HTR-8/SVneo (cell line): ENCODE measurements at places on chromosomes 7 and 10.
A peak's percentile ranks its signal among the peaks of the same experiment; 100 is the strongest.

GRCh38 chr7:102318482-102318971, 31.9 kb downstream of the SH2B2 start:
- no peak for DNase-seq

- DNase-seq, result no peak
Observed at GRCh38 chr10:57535306-57535705, 732.4 kb downstream of the IPMK start.

GRCh38 chr10:25084447-25084846, 68.0 kb downstream of the THNSL1 start:
- DNase-seq, result no peak

DNA sequence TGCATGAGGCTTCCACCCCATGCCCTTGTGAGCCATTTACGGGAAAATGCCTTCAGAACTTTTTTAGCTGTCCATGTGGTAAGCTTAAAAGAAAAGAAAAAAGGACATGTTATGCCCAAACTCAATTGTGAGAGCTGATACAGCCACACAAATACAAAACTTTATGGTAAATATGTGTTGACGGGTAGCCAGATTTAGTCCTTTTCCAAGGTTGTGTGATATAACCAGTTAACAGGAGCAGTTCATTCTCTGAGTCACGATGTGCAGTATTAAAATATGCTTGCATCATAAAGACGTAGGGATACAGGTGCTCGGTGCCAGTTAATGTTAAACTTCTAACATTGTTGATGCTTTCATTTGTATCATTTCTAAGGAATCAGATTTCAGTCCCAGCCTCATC, 350.4 kb downstream of the DNAJB6 start:
- no peak for DNase-seq

DNA sequence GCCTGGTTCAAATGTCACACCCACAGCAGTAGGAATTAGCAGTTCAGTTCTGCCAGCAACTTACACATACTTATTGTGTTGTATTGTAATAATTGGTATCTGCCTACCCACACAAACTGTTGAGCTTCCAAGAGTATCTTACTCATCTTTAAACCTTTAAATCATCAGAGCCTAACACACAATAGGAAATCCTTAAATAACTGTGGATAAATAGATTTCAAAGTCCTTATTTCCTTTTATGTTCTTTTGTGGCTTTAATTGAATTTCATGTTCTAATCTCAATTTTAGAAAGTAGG, 3.9 kb downstream of the CASD1 start:
- no peak for DNase-seq

DNA sequence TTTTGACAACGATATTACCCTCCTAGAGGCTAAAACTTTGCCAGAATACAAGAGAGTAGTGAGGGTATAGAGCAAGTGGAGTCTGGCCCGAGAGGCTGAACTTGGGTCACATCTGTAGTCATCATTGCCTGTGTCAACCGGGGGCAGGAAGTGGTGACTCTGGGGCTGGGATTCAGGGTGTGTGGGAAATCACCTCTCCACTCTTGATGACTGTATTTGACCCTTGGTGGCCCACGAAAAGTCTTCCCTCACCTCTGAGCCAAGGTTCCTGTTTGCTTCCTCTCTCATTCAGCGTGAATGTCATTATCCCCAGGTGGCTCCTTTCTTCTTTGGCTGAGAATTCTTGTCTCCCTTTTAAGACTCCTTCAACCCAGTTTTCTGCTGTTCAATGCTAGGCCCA, 240.4 kb downstream of the ABCA13 start:
- DNase-seq, result no peak

DNA sequence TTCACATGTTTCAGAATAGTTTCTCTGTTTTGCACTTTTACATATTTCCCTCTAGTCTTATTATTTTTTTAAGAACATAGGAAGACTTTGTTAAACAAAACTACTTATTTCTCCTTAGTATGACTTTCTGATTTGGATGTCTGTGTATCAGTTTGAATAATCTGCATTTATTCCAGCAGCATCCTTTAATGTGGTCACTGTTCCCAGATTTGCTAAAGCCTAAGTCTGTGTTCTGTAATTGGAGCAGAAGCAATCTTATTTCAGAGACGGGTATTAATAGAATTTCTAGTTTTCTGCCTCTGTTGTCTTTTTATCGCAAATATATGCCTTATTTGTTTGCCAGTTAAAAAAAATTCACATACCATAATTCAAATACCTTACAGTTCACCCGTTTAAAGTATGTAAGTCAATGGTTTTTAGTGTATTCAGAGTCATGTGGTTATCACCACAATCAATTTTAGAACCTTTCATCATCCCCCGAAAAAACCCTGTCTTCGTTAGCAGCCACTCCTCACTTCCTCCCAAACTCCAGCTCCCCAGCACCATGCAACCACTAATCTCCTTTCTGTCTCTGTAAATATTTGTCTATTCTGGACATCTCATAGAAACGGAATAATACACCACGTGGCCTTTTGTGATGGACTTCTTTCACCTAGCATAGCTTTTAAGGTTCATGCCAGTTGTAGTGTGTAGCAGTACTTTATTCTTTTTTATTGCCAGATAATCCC, 58.7 kb downstream of the INPP5F start:
- no peak for DNase-seq

- peak; percentile 10 for DNase-seq
Observed at GRCh38 chr10:110725801-110726630, 81.9 kb downstream of the RBM20 start.

DNA sequence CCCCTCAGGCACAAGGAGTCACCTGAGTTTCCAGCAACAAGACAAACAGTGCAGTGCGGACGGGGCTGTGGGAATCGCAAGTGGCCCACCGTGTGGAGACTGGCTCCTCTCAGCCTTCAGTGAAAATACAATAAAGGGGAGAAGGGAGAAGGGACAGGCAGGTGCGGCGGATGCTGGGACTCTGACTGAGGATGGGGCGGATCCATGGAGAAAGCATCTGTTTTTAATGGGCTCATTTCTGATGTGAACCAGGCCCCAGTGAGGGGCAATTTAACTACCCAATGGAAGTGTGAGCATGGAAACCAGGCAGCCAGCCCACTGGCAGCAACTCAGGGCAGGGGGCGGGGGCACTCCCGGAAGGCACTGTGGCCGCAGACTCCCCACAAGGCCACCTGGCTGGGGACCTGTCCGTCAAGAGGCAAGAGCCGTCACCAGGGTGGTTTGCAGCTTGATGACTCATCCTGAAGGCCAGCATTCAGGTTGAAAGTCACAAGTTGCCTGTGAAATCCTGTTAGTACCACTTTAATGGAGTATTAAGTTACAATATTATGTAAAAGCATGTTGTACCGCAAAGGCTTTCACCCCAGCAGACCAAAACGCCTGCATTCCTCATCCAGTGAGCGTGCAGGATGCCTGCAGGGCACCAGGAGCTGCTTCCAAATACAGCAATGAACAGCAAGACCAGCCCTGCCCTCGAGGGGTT, 476.4 kb downstream of the PTPRN2 start:
- DNase-seq, result no peak

DNA sequence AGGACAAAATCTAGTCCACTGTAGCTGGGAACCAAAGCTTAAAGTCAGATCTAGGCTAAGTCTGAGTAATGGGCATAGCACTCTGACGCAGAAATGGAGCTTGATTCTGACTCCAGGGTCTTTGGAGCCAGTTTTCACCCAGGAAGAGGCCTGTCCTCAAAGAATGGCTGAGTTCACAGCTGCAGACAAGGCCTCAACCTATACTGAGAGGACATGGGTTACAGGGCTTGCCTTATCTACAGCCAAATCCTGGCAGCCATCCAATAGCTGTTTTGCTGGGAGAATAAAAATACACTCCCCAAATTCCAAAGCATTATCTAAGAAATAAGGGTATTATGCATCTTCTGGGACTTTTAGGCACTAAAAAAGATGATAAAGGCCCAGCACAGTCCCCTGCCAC, 154.8 kb downstream of the RAPGEF5 start:
- DNase-seq, result no peak

DNA sequence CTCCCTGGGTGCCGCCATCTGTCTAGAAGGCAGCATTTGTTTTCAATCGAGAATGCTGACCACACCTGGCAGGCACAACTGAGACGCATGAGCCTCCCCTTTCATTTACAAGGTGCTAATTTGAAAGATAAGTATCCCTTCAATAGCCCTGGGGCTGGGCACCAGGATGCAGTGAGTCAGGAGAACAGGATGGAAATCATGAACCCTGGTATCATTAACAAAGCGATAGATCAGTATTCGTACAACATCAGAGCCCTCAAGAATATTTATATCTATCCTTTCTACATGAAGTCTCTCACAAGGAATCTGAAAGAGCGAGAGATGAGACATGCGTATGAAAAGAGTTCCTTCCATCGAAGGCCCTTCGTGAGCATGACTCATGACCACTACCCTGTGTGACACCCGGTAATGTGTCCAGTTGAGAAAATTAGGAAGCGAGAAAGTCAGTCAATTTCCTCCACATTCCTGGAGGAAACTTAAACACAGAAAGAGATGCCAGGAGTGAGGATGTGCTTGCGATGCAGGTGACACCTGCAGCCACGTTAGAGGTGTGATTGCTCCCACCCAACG, 123.1 kb upstream of the PITRM1 start:
- no peak for DNase-seq

- no peak for DNase-seq
Observed at GRCh38 chr10:131858583-131859340, 42.0 kb upstream of the PPP2R2D start.

- no peak for DNase-seq
Observed at GRCh38 chr7:2028733-2029132, 204.0 kb downstream of the MAD1L1 start.

GRCh38 chr7:16744518-16745250, 8.9 kb upstream of the TSPAN13 start:
- DNase-seq, result no peak
